ENCODE measurements at places on chromosomes 11 and 22.

DNA sequence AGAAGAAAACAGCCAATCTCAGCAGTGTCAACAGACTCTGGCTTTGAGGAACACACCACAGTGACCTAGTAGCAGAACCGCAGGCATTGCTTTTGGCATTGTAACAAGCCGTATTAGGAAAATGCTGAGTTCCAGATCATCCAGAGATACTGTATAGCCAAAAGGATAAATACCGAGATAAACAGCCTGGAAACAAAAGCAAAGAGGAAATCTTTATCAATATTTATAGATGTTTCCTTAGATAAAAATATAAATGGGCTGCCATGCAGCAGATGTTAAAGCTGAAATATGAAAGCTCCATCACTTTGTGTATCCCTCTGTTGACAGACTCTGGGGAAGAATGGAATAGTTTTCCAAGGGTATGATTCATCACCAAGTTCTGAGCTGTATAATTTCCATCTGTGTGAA, 98.9 kb upstream of the TP53AIP1 start:
- DNase-seq, result no peak

DNA sequence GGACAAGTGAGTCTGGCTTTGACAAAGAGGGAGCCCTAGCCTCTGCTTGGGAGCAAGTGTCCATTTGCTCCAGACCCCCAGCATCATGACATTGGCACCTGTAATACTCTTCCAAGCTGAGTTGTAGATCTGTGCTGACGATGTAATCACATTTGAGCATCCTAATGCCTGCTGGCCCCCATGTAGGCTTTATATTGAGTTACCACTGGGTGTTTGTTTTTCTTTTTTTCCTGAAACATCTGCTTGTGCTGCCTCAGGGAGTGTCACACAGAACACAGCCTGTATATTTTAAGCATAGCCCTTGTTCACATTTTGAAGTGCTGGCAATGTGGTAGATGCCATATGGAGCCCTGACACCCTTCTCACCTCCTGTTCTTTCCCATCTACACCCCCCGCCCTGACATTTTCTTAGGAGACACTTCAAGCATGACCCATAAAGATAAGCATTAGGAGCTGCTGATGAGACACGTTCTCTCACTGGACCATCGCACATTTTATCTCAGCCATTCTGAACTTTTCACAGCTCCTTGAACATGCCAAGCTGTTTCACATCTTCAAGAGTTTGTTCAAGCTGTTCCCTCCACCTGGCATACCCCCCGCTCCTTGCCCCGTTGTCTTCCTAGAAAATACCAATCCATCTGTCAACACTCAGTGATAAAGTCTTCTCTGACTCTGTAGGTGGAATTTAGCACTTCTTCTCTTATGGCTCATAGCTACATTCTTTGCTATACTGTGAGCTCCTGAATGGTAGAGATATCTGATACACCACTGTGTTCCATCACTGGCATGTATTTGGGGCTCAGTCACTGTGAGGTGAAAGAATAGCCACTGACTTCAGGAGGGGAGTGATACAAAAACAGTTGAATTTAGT, 128.7 kb downstream of the TRIM44 start:
- DNase-seq, result no peak

GRCh38 chr11:46930089-46930488, 6.5 kb upstream of the CSTPP1 start:
- no peak for DNase-seq

GRCh38 chr11:12235553-12235946, 125.2 kb downstream of the MICAL2 start:
- no peak for DNase-seq

Data from activated CD4-positive, alpha-beta T cell treated with anti-CD3 and anti-CD28 coated beads, Interleukin-2, amount 50 U/mL, for 4 hours (primary cell).